A549 treated with AZD2906 at 1 μM for 4 hours (cell line): ENCODE measurements at places on chromosomes 2 and 18. TPM values are rescaled to one million over a fixed set of nuclear protein-coding genes. Genes with fewer than 3 reads are reported as not detected.

EGR4 gene
- 0.19 to 0.32 TPM (median 0.25 TPM) in 5 replicates for total RNA-seq

NETO1 gene
- not detected in 5 replicates for total RNA-seq

LIMS3 gene
- total RNA-seq, result not detected in 5 replicates

SLC5A7 gene
- total RNA-seq, result not detected in 5 replicates

CPLX4 gene
- not detected in 5 replicates for total RNA-seq

LYPD1 gene
- 13.7 to 20.5 TPM (median 15.7 TPM) in 5 replicates for total RNA-seq

HOXD4 gene
- total RNA-seq, result 0.15 to 0.52 TPM (median 0.38 TPM) in 5 replicates

ALPP gene
- 16.1 to 18.1 TPM (median 16.2 TPM) in 5 replicates for total RNA-seq

MYO5B gene
- 6.7 to 8.7 TPM (median 8.0 TPM) in 5 replicates for total RNA-seq

DLX1 gene
- total RNA-seq, result 2.7 to 3.5 TPM (median 3.1 TPM) in 5 replicates

SCN7A gene
- not detected in 5 replicates for total RNA-seq

C2orf66 gene
- total RNA-seq, result 0.03 to 0.09 TPM (median 0.08 TPM) in 5 replicates

STARD6 gene
- not detected in 5 replicates for total RNA-seq

SGPP2 gene
- total RNA-seq, result 0.71 to 0.84 TPM (median 0.79 TPM) in 5 replicates

ELMOD3 gene
- total RNA-seq, result 9.2 to 11.7 TPM (median 10.0 TPM) in 5 replicates

MOGAT1 gene
- not detected in 5 replicates for total RNA-seq

SPC25 gene
- total RNA-seq, result 15.2 to 19.4 TPM (median 18.3 TPM) in 5 replicates

DYNAP gene
- not detected in 5 replicates for total RNA-seq

ZNF892 gene
- 0.21 to 0.95 TPM (median 0.65 TPM) in 5 replicates for total RNA-seq

GNLY gene
- 0.20 to 0.45 TPM (median 0.35 TPM) in 4 of 5 replicates, not detected in the other for total RNA-seq
